ENCODE measurements at places on chromosomes 3 and 15.

DNA sequence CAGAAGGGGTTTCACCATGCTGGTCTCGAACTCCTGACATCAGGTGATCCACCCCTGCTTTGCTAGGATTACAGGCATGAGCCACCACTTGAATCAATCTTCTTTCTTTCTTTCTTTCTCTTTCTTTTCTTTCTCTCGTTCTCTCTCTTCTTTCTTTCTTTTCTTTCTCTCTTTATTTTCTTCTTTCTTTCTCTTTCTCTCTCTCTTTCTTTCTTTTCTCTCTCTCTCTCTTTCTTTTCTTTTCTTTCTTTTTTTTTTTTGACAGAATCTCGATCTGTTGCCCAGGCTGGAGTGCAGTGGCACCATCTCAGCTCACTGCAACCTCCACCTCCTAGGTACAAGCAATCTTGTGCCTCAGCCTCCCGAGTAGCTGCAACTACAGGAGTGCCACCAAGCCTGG, 37.9 kb upstream of the PIK3CB start:
- no peak for DNase-seq

DNA sequence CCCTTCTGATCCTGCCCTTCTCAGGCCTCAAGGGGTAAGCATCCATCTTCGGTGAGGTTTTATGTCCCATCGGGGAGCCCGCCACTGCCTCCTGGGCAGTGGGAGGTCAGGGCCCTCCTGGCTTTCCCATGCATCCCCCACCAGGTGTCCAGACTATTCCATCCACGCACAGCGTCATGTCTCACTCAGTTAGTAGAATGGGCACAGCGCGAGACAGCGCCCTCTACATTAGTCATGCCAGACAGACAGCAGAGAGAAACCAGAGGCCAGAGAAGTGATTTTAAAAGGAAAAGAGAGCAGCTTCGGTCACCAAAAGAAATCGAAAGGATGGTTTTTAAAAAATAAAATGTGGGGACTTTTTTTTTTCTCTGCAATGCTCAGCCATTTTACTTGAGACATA, 49.8 kb downstream of the ZDHHC3 start:
- no peak for DNase-seq

GRCh38 chr3:13657660-13658435, 108.9 kb downstream of the FBLN2 start:
- peak; percentile 70 for DNase-seq

DNA sequence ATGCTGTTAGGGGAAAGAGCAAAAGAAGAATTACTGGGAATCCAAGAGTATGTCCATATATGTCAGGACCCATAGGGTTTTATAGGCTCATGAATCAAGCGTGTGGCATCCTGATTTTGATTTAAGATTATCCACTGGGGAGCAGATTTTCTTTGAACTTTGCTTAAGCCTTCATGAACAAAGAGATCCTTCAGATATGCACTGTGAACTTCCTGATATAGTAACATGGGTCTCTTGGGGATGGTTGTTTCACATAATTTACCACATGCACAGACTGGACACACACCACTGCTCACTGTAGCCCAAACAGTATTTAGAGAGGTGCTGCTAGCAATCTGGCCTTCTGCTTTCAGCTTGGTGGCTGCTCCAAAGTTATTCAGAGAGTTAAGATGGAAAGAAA, 200.9 kb upstream of the ZPLD1 start:
- DNase-seq: no peak

- no peak for DNase-seq
These were observed 17.3 kb upstream of the NCK1 start for GRCh38 chr3:136844724-136845123.

DNA sequence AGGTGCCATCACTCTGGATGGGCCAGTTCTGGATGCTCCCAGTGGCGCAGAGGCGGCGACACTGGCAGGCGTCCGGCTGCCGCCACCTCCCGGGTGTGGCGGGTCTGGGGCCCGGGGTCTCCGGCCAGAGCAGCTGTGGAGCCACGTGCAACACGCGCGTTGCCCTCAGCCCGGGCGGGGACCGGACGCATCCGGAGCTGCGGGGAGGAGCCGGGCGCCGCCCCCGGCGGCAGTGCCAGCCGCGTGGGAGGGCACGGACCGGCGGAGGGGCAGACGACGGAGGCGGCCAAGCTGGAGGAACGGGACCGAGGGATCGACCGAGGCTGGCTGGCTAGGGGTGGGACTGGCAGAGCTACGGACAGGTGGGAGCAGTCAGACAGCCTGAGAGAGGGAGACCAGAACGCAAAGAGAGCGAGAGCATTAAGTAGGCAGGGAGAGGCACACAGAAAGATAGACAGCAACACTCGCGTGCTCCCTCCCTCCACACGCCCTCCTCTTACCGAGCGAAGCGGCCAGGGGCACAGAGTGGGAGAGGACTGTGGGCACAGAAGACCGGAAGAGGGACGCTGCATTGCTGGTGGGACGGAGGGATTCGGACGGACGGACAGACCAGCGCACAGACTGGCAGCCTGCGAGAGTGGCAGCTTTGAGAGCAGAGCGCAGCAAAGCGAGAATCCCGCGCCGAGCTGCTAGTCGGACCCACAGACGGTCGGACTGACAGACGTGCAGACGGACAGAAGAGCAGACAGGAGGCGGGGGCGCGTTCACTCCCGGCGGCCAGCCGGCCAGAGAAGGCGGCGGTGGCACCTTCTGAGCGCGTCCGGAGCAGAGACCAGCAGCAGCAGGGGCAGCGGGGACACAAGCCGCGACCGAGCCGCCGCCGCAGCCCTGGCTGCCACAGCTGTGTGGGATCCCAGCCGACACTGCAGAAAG, at the start of gene ARPP21:
ARPP21 (plus strand) TSS at position 272 of the 933 bp plus-strand sequence. CDS start 42,227 bp downstream, outside the sequence.
- no peak for DNase-seq

GRCh38 chr3:124329723-124330122, 337.8 kb upstream of the ROPN1 start:
- no peak for DNase-seq

- DNase-seq: no peak
These were observed 4.0 kb downstream of the TRIM71 start for GRCh38 chr3:32821686-32822296.

- DNase-seq: no peak
These were observed 185.3 kb downstream of the FNDC3B start for GRCh38 chr3:172224560-172225214.

DNA sequence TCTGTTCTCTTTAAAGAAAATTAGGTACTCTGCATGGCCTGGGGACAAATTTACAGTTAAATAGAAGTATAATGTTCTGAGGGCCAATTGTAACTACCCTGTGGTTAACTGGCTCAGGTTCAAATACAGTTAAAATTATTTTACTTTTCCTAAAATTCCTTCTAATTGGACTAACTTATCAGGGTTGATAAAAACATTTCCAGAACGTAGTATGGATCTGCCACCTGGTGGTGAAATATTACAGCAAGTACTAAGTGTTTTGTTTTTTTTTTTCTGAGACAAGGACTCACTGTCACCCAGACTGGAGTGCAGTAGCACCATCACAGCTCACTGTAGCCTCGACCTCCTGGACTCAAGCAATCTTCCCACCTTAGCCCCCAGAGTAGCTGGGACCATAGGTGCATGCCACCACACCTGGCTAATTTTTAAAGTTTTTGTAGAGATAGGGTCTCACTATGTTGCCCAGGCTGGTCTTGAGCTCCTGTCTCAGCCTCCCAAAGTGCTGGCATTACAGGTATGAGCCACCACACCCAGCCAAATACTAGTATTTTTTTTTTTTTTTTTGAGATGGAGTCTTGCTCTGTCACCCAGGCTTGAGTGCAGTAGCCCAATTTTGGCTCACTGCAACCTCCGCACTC, 29.2 kb downstream of the NEO1 start:
- peak; percentile 34 for DNase-seq

DNA sequence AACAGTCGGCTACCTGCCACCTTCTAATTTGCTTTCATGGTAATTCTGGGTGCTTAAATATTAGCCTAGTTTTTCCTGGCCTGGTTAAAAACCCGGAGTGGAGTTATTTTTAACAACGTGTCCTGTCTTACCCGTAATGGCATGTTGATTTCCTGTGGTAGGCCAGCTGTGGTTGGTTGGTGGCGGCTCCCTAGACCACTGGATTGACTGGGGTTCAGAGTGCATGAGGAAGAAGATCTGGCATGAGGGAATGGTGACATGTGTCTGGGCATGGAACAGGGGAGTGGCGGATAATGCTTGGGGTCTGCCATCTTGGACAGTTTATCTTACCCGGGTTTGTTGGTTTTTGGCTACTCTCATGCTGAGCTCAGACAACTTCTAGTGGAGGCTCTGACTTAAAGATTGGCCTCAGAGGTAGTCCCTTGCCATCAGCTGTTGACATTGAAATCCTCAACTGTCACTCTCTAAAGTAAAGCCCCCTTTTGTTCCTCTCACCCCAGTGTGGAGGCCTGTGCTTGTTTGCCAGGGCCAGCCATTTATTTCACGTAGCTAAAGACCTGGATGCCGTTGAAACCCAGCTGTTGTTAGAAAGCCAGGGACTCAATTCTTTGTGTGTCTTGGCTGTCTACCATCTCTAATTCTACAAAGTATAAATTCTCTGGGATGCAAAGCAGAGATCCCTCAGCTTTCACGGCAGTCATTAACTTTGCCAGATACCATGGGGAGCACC, 81.6 kb downstream of the DNASE1L3 start:
- no peak for DNase-seq

DNA sequence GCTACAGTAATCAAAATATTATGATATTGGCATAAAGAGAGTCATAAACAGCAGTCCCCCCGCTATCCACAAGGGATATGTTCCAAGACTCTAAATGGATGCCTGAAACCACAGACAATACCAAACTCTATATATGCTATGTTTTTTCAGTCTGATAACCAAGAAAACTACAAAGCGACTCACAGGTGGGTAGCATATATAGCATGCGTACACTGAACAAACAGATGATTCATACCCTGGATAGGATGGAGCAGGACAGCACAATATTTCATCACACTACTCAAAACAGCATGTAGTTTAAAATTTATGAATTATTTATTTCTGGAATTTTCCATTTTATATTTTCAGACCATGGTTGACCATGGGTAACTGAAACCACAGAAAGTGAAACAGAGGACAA, 87.0 kb upstream of the PPP2R3A start:
- DNase-seq: no peak

DNA sequence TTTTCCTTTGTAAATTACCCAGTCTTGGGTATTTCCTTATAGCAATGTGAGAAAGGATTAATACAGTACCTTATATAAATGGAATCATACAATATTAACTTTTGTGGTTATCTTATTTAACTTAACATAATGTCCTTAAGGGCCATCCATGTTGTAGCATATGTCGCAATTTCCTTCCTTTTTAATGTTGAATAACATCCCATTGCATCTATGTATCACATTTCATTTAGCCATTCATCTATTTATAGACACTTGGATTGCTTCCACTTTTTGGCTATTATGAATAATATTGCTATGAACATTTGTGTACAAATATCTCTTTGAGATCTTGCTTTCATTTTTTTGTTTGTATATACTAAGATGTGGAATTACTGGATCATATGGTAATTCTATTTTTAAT, 342.2 kb downstream of the PDCD6IP start:
- no peak for DNase-seq

DNA sequence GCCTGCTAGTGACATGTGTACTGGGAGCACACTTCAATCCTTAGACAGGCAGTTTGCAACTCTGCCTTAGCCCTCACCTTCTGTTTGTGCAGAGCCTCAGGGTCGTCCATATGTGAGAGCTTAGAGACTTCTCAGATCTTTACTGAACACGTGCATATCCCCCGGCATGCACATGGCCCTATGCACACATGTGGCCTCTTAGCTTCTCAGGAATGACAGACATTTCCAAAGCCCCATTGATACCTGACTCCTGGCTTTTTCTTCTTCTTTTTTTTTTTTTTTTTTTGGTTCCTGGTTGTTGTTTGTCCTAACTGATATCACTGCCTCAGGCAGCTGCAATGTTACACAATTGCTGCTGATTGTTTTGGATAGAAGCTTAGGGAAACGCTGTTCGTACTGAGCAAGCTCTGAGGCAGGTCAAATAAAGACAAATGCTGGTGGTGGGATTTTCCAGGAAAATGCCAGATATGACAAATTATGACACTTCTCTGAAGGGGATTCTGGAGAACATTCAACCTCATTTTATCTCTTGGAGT, 107.2 kb upstream of the RGMA start:
- no peak for DNase-seq

DNA sequence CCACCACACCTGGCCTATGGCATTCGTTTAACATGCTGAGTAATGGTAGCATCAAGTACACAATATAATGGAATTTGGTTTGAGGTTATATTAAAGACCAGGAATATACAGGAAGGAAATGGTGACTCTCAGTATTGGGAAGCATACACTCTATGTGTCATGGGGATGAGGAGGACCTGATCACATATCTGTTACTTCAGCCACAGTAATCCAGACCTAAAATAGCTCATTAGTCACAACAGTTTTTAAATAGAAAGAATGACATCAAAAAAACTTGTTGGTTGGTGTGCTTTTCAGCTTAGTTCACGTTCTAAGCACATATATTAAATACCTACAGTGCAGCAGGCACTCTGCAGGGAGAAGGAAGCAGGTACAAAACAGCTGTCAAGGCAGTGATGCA, 52.5 kb upstream of the ATP2C1 start:
- no peak for DNase-seq

DNA sequence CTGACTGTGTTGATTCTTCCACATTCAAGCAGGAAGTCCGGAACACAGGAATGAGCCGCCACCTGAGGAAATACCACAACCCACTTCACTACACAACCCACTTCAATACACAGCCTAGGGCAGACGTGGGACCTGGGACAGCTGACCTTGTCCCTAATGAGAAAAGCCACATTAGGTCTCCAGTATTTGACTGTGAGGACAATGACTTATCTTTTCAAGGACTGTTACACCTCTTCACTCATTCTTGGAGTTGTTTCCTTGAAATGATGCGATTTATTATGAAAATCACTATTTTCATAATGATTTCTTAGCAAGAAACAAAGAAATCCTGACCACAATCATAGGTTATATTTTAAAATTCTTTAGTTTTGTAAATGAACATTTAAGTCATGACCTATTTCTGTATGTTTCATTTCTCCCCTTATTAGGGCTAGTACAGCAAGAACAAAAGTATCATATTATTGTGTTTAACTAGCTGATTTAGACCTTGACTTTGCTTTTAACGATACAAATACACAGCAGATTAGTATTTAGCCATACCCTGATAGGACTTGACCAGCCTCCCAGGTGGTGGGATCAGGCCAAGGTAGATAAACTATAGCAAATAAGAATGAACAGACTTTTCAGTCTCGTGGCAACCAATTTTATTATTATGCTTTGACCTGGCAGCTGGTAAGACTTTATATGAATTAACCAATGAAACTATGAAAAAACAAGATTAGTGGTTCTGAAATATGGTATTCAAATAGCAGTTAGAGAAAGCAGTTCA, 6.0 kb downstream of the RAB27A start:
- no peak for DNase-seq
